ENCODE measurements at places on chromosomes 7 and 10. TPM values are rescaled to one million over a fixed set of nuclear protein-coding genes. Genes with fewer than 3 reads are reported as not detected.
A peak's percentile ranks its signal among the peaks of the same experiment; 100 is the strongest.

DNA sequence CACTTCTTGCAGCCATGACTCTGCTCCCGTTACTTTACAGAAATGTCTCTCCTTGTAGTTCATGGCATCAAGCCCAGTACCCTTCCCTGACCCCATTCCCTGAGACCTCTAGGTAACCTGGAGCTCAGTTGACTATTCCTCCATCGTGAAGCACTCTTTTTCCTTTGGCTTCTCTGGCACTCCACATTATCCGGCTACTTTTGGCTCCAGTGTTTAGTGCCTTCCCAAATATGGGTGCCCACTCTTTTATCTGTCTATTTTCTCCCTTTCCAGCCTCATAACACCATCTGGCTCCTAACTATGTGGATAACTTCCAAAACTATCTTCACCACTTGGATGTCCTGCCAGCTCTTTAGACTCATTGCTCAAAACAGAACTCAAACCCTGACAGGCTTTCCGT is 744.7 kb upstream of the GALNT17 start:
- H3K4me3 ChIP-seq, result no peak overlapping the region
- H3K27ac ChIP-seq, result no peak overlapping the region
- H3K36me3 ChIP-seq, result no peaks in the 10 kb centered on the region
- no peaks in the 10 kb centered on the region for H3K4me1 ChIP-seq

Gene CEP55
- 198 TPM for total RNA-seq

DNA sequence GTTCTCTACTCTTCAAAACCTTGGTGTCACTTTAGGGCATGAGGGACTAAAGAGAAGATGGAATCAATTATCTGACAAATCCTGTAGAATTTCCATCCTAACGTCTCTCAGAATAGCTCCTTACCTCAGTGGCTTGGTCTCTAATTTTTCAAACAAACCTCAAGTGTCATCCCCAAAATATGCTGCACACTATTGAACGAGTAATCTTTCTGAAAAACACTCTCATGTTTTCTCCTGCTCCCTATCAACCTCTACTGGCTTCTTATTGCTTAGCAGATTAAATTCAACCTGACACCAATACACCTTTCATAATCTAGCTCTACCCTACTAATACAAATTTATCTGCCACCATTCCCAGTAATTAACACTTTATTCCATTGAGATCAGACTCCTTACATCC is 8.5 kb downstream of the CNOT4 start:
- H3K4me3 ChIP-seq, result no peak overlapping the region
- no peak overlapping the region for H3K27ac ChIP-seq
- H3K36me3 ChIP-seq, result no peaks in the 10 kb centered on the region
- H3K27me3 ChIP-seq, result no peaks in the 10 kb centered on the region
- H3K4me1 ChIP-seq, result no peaks in the 10 kb centered on the region

Gene CYP2C18
- total RNA-seq, result not detected

DNA sequence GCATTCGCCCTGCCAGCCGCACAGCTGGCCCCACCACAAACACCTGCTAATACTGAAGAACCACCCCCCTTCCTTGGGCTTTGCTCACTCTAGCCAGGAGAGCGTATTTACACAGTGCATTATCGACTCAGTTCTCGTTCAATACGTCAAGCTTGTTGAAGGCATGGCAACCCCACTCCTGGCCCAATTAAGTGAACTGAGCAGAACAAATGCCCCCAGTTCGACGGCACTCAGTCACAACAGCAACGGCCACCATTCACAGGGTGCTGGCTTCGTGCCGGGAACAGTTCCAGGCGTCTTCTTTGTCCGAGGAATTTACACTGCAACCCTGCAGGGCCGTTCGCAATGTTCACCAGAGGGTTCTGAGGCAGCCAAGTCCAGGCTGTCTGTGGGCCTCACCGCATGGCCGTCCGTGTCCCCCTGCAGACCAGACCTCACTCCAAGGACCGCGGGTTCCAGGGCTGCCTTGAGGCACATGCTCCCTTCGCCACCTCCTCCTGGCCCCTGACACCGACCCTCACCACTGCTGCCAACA is 175.3 kb downstream of the DIP2C start:
- H3K4me3 ChIP-seq, result no peak overlapping the region
- H3K36me3 ChIP-seq, result peaks cover 17% of the 10 kb centered on the region
- no peak for DNase-seq
- H3K27ac ChIP-seq, result no peak overlapping the region
- H3K4me1 ChIP-seq, result peaks cover 8% of the 10 kb centered on the region

- DNase-seq, result no peak
- no peaks in the 10 kb centered on the region for H3K36me3 ChIP-seq
- no peaks in the 10 kb centered on the region for H3K4me1 ChIP-seq
- H3K4me3 ChIP-seq, result no peak overlapping the region
- no peaks in the 10 kb centered on the region for H3K27me3 ChIP-seq
These were observed 3.1 kb downstream of the STRA8 start for GRCh38 chr7:135236727-135237126.

GRCh38 chr10:131563411-131563810 is 251.9 kb upstream of the TCERG1L start:
- H3K4me1 ChIP-seq, result no peaks in the 10 kb centered on the region
- H3K27ac ChIP-seq, result no peak overlapping the region
- no peaks in the 10 kb centered on the region for H3K27me3 ChIP-seq
- no peak overlapping the region for H3K4me3 ChIP-seq
- H3K36me3 ChIP-seq, result no peaks in the 10 kb centered on the region

Gene SPDYE2B
- not detected for total RNA-seq

DNA sequence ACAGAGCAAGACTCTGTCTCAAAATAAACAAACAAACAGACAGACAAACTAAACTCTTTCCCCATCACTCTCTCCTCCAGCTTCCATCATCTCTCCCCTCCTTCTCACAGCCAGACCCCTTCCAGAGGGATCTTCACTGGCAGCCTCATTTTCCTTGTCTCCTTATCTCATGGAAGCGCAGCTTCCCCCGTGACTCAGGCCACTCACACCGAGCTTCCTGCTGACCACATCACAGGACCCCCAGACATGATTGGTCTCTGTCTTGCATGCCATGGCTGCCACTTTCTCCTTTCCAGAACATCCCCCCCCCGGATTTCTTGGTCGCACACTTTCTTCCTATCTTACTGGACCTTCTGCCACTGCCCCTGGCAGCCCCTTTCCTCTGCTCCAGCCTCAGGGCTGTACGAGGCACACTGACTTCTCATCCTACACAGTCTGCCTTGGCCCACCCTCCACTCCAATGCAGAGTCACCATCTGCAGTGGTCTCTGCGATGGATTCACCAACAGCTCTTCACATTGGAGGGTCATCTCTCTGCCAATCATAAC is 4.9 kb upstream of the INSIG1 start:
- peaks cover 19% of the 10 kb centered on the region for H3K4me1 ChIP-seq
- DNase-seq, result no peak
- H3K27me3 ChIP-seq, result no peaks in the 10 kb centered on the region
- H3K27ac ChIP-seq, result no peak overlapping the region

- H3K36me3 ChIP-seq, result peaks cover 30% of the 10 kb centered on the region
- H3K27ac ChIP-seq, result no peak overlapping the region
- no peaks in the 10 kb centered on the region for H3K27me3 ChIP-seq
These were observed 15.2 kb downstream of the PYROXD2 start for GRCh38 chr10:98399784-98400183.

GRCh38 chr10:113854761-113855588 is 514 bp downstream of the NHLRC2 start:
- peaks cover 23% of the 10 kb centered on the region for H3K36me3 ChIP-seq
- H3K27ac ChIP-seq, result peak overlapping the region; percentile 90
- H3K27me3 ChIP-seq, result no peaks in the 10 kb centered on the region
- peak; percentile 88 for DNase-seq

- DNase-seq, result no peak
- no peaks in the 10 kb centered on the region for H3K27me3 ChIP-seq
- no peaks in the 10 kb centered on the region for H3K36me3 ChIP-seq
- no peaks in the 10 kb centered on the region for H3K4me1 ChIP-seq
- H3K27ac ChIP-seq, result no peak within 1 kb of the TSS
These were observed at the start of gene TACC2 for GRCh38 chr10:121988361-121989324. Gene TACC2 (plus strand): TSS chr10:121989163. CDS start chr10:122021982, 32,819 bp downstream.

- DNase-seq, result no peak
- H3K27ac ChIP-seq, result no peak overlapping the region
- H3K36me3 ChIP-seq, result no peaks in the 10 kb centered on the region
- H3K4me1 ChIP-seq, result no peaks in the 10 kb centered on the region
- no peak overlapping the region for H3K4me3 ChIP-seq
These were observed 89.4 kb downstream of the LRRTM3 start for GRCh38 chr10:67015225-67015624.

Gene UCMA
- total RNA-seq, result not detected

DNA sequence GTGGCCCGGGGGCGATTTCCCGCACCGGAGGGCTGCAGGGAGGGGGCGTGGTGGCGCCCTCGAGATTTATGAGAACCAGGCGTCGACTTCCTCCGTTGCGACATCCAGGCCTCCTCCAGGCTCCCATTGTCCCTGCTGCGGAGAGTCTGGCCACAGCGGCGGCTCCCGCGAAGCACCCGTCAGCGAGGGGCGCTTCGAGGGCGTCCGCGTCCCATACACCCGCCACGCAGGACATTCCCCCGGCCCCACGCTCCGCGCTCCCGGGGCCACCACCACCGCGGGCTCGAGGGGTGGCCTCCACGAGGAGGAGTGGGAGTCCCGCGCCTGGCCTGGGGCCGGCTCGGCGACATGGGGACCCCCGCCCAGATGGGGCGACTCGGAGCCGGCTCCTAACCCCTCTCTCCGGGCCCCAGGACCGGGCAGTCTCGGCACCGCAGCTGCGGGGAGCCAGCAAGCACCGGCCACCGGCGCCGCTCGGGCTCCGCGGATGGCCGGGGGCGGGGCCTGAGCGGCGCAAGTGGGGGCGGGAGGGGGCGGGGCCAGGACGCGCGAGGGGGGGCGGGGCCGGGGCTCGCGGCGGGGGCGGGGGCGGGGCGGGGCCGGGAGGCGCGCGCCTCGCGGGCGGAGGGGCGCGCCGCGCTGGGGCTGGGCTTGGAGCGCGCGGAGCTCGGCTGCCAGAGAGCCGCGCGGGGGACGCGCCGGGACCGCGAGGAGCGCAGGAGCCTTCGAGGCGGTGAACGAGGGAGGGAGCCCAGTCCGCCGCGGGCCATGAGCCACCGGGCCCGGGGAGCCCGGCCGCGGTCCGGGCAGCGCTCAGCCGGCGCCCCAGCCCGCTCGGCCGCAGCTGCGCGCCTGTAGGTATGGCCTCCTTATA is at the start of gene SH2B2:
Gene SH2B2, plus strand, starts transcription at position 632 of the 874 bp plus-strand sequence. CDS start 13,683 bp downstream, outside the sequence.
- peaks cover 53% of the 10 kb centered on the region for H3K4me1 ChIP-seq
- H3K27ac ChIP-seq, result peak within 1 kb of the TSS; percentile 100
- peaks cover 46% of the 10 kb centered on the region for H3K36me3 ChIP-seq
- DNase-seq, result peak; percentile 88

GRCh38 chr7:137642031-137642430 is 204.7 kb downstream of the DGKI start:
- H3K4me3 ChIP-seq, result no peak overlapping the region
- H3K36me3 ChIP-seq, result no peaks in the 10 kb centered on the region
- no peak for DNase-seq
- H3K27ac ChIP-seq, result no peak overlapping the region
- H3K4me1 ChIP-seq, result peaks cover 9% of the 10 kb centered on the region
- H3K27me3 ChIP-seq, result peaks cover 24% of the 10 kb centered on the region

Gene TMEM213
- not detected for total RNA-seq

- H3K27me3 ChIP-seq, result no peaks in the 10 kb centered on the region
- no peak overlapping the region for H3K4me3 ChIP-seq
- H3K4me1 ChIP-seq, result peaks cover 61% of the 10 kb centered on the region
- peak overlapping the region; percentile 96 for H3K27ac ChIP-seq
- peak; percentile 86 for DNase-seq
- no peaks in the 10 kb centered on the region for H3K36me3 ChIP-seq
These were observed 164.6 kb downstream of the PKD1L1 start for GRCh38 chr7:47783456-47784223.

- no peaks in the 10 kb centered on the region for H3K36me3 ChIP-seq
- H3K4me1 ChIP-seq, result no peaks in the 10 kb centered on the region
- H3K27ac ChIP-seq, result no peak overlapping the region
- DNase-seq, result no peak
These were observed 67.2 kb upstream of the THSD7A start for GRCh38 chr7:11899247-11899646.

Gene NPFFR1
- total RNA-seq, result not detected

DNA sequence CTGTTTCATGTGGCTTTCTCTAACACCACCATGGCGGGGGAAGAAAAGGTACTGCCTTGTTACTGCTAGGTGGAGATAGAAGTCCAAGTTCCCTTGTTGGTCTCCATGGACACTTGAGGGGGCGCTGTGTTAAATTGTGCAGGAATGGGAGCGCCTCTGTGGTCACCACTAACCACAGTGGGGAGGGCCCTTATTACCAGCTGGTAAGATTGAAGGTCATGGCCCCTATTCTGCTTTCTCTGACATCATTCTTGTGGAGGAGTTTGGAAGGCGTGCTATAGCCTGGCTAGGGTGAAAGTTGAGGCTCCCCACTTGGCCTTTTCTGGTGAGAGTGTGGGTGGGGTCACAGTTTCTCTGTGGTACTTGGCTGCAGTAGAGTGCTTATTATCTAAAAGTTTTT is 14.9 kb upstream of the MXI1 start:
- no peak for DNase-seq
- no peaks in the 10 kb centered on the region for H3K4me1 ChIP-seq
- H3K36me3 ChIP-seq, result no peaks in the 10 kb centered on the region
- no peak overlapping the region for H3K4me3 ChIP-seq
- no peaks in the 10 kb centered on the region for H3K27me3 ChIP-seq

Gene CHST3
- 15.8 TPM for total RNA-seq

- no peak overlapping the region for H3K27ac ChIP-seq
- peaks cover 8% of the 10 kb centered on the region for H3K4me1 ChIP-seq
- H3K4me3 ChIP-seq, result no peak overlapping the region
- DNase-seq, result no peak
These were observed 94.9 kb upstream of the DLX6 start for GRCh38 chr7:96910486-96910885.

- no peaks in the 10 kb centered on the region for H3K4me1 ChIP-seq
- H3K4me3 ChIP-seq, result no peak overlapping the region
- H3K36me3 ChIP-seq, result no peaks in the 10 kb centered on the region
- H3K27me3 ChIP-seq, result peaks cover 12% of the 10 kb centered on the region
These were observed 20.1 kb downstream of the GHRHR start for GRCh38 chr7:30983914-30984247.

DNA sequence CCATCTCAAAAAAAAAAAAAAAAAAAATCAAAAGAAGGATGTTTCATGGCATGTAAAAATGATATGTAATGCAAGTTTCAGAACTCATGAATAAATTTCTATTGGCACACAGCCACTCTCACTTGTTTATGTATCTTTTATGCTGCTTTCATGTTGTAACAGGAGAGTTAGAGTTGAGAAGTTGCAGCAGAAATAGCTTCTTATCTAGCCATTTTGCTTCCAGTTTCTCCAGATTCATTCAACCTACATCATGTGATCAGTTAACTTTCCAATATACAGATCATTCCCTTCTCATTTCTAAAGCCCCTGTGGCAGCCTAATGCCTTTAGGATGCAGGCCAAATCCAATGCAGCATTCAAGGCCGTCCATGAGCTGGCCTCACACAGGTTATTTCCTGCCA is 30.4 kb downstream of the ZNF786 start:
- no peaks in the 10 kb centered on the region for H3K27me3 ChIP-seq
- no peaks in the 10 kb centered on the region for H3K36me3 ChIP-seq
- no peak overlapping the region for H3K4me3 ChIP-seq
- H3K27ac ChIP-seq, result no peak overlapping the region

All from SJSA1 (cell line).